NCI-H2081 (cell line): ENCODE measurements at places on chromosomes 6 and 20.

DNA sequence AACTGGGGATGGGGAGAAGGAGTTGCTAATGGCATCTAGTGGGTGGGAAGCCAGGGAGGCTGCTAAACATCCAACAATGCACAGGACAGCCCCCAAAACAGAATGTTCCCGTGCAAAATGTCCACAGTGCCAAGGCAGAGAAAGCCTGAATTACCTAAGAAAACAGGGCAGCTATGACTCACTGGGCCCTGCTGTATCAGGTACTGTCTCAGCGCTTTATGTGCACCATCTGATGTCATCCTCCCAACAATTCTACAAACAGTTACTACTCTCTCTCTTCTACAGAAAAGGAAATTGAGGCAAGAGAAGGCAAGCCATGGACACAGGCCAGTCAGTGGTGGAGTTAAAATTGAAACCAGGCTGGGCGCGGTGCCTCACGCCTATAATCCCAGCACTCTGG is 3.1 kb downstream of the YTHDF1 start:
- no peak for DNase-seq

GRCh38 chr6:158841358-158841757 is 22.2 kb upstream of the EZR start:
- no peak for DNase-seq

- no peak for DNase-seq
Observed at GRCh38 chr6:142679907-142680700, 264.9 kb downstream of the HIVEP2 start.

DNA sequence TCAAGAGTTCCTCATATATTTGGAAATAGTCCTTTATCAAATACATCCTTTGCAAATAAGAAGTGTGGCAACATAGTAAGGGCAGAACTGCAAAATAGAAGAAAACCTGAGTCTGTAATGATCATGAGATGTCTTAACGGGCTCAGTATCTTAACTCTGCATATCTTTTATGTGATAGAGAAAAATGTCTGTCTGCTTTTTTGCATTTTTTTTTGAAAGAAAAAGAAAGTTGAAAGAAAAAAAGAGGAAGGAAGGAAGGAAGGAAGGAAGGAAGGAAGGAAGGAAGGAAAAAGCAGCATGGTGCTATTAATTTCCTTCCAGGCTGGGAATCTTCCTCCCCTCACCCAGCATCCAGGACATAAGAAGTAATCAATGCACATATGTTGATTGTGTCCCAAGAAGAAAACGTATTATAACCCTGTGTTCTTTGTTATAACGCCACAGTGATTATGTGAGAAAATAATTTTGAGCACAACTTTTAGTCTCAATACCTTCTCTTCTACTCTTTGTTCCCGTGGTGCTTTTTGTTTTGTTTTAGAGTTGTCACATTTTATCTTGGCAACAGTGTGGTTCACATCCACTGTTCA is 58.7 kb upstream of the PCSK2 start:
- DNase-seq, result no peak

DNA sequence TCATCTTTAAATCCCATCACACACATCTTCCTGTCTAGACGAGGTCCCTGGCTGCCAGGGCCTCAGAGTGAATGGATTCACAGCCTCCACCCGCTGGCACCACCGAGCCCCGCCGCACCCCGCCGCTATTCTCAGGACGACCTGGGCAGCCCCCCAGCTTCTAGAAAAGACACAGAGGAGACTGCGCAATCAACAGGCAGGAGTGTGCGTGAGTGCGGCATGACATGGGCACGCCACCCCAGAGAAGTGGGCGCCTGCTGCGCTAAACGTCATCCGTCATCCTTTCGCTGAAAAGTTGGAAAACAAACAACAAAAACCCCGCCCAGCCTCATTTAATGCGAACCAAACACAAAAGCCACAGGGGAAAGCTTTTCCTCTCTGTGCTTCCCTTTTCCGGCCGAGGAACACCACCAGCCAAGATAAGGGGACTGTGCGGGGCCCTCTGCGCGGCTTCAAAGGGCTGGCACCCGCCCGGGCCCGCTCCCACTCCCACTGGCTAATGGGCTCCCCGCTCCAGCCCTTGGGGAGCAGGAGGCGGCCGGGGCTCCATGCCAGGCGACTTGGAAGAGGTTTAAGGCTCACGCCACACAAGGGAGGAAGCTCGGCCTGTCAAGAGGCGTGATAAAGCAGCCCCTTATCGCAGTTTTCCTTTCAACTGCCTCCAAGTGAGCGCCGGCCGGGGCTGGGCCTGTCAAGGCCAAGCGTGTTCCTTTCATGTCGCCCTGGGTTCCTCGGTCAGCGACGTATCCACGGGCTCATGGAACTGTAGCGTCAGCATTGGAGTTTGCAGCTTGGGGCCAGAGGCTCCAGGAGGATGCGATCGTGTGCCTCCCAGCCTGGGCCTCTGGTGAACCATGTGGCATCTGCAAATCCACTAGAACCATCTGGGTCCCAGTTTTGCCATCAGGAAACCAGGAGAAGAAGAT is 50.1 kb downstream of the NFATC2 start:
- DNase-seq, result no peak

GRCh38 chr6:149820506-149820905 is 43.7 kb downstream of the LRP11 start:
- no peak for DNase-seq

- DNase-seq, result no peak
Observed at GRCh38 chr20:39268981-39269461, 306.9 kb downstream of the DHX35 start.

DNA sequence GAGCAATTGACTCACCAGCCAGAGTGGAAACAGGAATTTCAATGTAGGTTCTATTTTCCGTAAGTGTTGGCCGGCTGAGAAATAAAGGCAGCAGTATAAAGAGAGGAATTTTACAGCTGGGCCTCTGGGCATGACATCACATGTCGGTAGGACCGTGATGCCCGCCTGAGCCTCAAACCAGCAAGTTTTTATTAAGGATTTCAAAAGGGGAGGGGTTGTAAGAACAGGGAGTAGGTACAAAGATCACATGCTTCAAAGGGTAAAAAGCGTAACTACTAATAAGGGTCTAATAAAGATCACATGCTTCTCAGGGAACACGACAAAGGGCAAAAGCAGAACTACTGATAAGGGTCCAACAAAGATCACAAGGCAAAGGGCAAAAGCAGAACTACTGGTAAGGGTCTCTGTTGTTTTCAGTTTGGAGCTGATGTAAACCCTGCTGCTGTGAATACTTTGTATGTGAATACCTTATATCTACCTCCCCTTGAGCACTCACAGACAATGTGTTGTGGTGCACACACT is 9.0 kb upstream of the TULP4 start:
- no peak for DNase-seq

DNA sequence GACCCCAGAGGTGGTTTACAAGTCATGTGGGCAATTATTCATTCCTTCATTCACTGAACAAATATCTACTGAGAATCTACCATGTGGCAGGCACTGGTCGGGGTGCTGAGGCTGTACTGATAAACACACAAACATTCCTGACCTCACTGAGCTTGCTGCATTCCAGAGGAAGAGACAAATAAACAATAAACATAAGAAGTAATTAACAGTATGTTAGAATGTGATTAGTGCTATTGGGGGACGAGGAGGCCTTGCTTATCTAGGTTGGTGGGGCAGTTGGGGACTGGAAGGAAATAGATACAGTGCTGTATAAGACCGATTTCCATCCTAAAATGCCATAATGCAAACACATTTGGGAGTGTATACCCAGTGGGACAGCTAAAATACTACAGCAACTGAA is 44.1 kb downstream of the MAK start:
- no peak for DNase-seq

DNA sequence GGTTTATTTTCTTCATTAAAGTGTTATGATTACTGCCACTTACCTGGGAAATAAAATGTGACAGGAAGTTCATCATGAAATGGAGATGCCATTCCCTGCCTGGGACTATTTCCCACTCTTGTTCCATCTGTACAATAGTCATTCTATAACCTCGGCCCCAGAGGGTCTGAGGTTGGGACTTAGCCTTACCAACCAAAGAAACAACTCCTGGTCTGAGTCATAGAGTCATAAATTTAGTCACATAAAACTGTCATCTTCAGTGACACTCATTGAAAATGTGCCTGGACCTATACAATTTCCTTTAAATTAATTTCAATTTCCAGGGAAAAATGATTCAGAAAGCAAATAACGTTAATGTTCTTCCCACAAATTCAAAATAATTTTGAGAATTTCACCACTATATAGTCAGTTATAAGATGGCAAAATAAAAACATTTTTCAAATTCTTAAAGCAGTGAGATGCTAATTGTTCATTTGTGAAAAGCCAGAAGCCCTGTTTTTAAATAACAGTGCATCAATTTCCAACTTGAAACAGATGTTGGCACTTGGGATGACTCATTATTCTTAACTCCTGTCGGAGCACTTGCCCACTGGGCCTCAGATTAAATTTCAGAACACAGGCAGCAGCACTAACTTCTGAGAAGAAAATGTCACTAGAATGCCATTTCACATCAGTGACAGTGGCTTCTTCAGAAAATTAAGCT is 201.2 kb upstream of the SMLR1 start:
- no peak for DNase-seq

DNA sequence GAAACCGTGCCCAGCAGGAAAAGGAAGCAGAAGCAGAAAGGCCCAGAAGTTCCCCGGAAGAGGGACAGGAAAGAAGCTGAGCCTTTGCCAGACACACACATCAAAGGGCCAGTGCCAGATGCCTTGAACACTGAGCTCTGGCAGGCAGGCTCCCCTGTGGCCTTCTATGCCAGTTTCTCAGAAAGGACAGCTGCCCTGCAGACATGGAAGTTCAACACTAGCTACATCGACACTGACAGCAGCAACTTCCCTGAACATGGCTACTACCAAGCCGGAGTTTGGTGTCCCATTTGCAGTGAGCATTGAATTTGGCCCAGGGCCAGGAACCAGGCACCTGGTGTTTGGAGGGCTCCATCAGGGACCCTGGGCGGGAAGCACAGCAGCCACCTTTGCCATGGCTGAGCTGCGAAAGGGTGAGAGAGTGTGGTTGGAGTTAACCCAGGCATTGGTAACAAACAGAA is 8.0 kb upstream of the RAET1E start:
- DNase-seq, result no peak

- no peak for DNase-seq
Observed at GRCh38 chr20:53281557-53282117, 309.5 kb downstream of the TSHZ2 start.

DNA sequence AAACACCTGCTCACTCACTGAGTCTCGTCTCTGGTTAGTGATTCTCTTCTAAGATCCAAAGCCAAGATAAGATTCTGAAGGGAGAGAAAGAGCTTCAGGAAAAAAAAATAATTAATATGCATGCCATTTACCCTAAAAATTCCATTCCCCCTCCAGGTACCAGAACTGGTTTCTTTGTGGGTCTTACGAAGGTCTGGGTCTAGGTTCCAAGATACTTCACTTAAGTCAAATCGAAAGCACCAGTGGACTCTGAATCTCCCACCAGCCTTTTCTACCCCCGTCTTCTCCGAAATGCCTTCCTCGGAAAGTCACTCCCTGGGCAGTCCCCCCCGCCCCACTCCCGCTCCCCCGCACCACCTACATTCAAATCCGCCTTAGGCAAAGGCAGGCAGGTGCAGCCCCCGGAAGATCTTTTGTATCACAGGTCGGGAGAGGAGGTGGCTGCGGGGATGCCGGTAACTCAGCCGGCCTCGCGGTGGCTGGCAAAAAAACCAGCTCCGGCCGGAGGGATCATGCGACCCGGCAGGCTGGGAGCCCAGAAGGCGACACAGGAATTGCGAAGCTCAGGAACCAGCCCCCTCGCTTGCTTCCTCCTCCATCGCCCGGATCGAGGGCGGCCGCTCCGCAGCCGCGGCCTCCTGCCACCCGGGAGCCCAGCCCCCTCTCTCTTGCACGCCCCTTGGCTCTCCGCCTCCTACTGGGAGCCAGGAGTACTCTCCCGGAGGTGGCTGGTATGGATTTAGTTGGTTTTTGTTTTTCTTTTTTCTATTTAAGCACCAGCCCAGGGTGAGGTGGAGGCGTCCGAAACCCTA is at the start of gene BCL2L1:
TSS of gene BCL2L1 (minus strand) at position 612 of the 812 bp plus-strand sequence. CDS start 650 bp downstream, outside the sequence.
- DNase-seq, result peak; percentile 88

DNA sequence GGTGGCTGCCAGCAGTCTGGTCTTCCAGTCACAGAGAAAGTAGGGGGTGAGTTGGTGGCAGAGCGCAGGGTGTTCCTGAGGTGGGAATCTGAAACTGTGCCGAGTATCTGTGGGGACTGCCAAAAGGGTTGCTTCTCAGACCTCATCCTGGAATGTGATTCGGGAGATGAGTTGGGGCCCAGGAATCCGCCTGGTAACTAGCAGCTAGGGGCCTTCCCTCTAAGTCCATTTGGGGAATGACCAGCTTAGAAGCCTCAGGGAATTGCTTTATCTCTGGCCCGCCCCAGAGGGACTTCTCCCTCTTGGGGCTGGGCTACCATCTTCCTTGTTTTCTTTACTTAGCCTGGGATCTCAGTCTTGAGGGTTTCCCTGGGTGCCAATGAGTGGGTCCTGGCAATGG is 49.6 kb downstream of the MOCS1 start:
- no peak for DNase-seq

DNA sequence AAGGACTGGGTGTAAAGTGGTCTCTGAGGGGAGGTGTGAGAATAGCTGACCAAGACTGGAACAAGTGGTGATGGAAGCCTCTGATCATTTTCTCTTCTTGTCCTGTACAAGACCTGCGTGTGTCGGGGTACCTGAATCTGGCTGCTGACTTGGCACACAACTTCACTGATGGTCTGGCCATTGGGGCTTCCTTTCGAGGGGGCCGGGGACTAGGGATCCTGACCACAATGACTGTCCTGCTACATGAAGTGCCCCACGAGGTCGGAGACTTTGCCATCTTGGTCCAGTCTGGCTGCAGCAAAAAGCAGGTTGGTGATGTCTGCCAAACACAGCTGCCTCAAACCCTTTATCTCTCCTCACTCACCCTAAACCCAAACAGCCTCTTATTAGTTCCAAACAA is 1.7 kb upstream of the HSD17B8 start:
- no peak for DNase-seq

DNA sequence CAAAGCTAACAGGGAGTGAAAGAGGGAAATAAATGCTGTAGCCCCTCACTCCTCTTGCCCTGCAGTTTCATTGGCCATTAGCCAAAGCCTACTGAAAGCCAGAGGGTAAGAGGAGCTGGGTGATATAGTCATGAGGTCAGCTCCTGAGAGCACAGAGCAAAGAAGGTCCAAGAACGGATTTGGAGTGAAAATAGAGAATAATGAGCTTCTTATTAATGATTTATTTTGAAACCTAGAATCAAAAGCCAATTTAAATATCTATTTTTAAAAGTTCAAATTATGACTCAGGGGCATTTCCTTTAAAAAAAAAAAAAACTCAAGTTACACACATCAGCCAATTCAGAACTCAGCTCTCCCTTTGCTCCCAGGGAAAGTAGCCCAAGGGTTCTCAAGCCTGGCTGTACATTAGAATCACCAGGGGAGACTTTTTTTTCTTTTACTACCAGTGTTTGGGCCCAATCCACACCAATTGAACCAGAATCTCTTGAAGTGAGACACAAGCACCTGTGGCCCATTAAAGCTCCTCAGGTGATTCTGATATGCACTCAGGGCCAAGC is 79.1 kb downstream of the SNAP25 start:
- no peak for DNase-seq

GRCh38 chr6:133240511-133241085 is 559 bp upstream of the EYA4 start:
- DNase-seq, result no peak

- no peak for DNase-seq
Observed at GRCh38 chr6:95352064-95352795, 225.1 kb upstream of the MANEA start.

GRCh38 chr20:36628076-36628475 is 17.9 kb downstream of the SLA2 start:
- DNase-seq, result no peak
